ENCODE measurements at places on chromosomes 16 and 17. TPM values are rescaled to one million over a fixed set of nuclear protein-coding genes. Genes with fewer than 3 reads are reported as not detected.

The PLLP gene
- 31.7 TPM for polyA plus RNA-seq

The FOXJ1 gene
- polyA plus RNA-seq: 0.12 TPM

The TMEM107 gene
- 6.4 TPM for polyA plus RNA-seq

The SPATA32 gene
- not detected for polyA plus RNA-seq

The CCL7 gene
- polyA plus RNA-seq: not detected

The PERCC1 gene
- not detected for polyA plus RNA-seq

The TPSG1 gene
- 0.48 TPM for polyA plus RNA-seq

The TBC1D3H gene
- polyA plus RNA-seq: not detected

The TNK1 gene
- polyA plus RNA-seq: 0.39 TPM

The SEPTIN12 gene
- polyA plus RNA-seq: not detected

The PRPF8 gene
- 198 TPM for polyA plus RNA-seq

The CACNG1 gene
- 189 TPM for polyA plus RNA-seq

The NHLRC4 gene
- polyA plus RNA-seq: 0.88 TPM

The PRKCA gene
- 2.8 TPM for polyA plus RNA-seq

The SLFN14 gene
- 0.08 TPM for polyA plus RNA-seq

The IRX6 gene
- polyA plus RNA-seq: not detected

The KRT33A gene
- not detected for polyA plus RNA-seq

The MYOCD gene
- polyA plus RNA-seq: 0.78 TPM

The TSPAN10 gene
- 1.4 TPM for polyA plus RNA-seq

The ETV4 gene
- polyA plus RNA-seq: not detected

The PLXDC1 gene
- 9.5 TPM for polyA plus RNA-seq

The CIBAR2 gene
- polyA plus RNA-seq: not detected

The CHST5 gene
- polyA plus RNA-seq: 0.22 TPM

The ABCA8 gene
- polyA plus RNA-seq: 39.4 TPM

The HSF5 gene
- not detected for polyA plus RNA-seq

The CDH16 gene
- polyA plus RNA-seq: 0.13 TPM

The SLC22A31 gene
- 0.67 TPM for polyA plus RNA-seq

The SEPTIN1 gene
- 3.8 TPM for polyA plus RNA-seq

The TEKT5 gene
- polyA plus RNA-seq: not detected

The MYO1C gene
- 71.7 TPM for polyA plus RNA-seq

The OTOA gene
- not detected for polyA plus RNA-seq

The ARMC5 gene
- polyA plus RNA-seq: 7.4 TPM

The IL17C gene
- not detected for polyA plus RNA-seq

The TM4SF5 gene
- not detected for polyA plus RNA-seq

The PRKCB gene
- not detected for polyA plus RNA-seq

The CENPX gene
- 26.1 TPM for polyA plus RNA-seq

The VAT1L gene
- polyA plus RNA-seq: not detected

The RNF227 gene
- polyA plus RNA-seq: 2.7 TPM

The PDILT gene
- polyA plus RNA-seq: not detected

The NMRAL1 gene
- polyA plus RNA-seq: 14.7 TPM

The WBP2 gene
- polyA plus RNA-seq: 54.5 TPM

The ALOXE3 gene
- polyA plus RNA-seq: not detected

The GSPT1 gene
- polyA plus RNA-seq: 77.7 TPM

Data from muscle of arm (tissue), 14 donors.